ENCODE measurements at places on chromosomes 6 and 20.

GRCh38 chr6:31114970-31115849 is 610 bp downstream of the PSORS1C1 start:
- DNase-seq, result peak; percentile 83

DNA sequence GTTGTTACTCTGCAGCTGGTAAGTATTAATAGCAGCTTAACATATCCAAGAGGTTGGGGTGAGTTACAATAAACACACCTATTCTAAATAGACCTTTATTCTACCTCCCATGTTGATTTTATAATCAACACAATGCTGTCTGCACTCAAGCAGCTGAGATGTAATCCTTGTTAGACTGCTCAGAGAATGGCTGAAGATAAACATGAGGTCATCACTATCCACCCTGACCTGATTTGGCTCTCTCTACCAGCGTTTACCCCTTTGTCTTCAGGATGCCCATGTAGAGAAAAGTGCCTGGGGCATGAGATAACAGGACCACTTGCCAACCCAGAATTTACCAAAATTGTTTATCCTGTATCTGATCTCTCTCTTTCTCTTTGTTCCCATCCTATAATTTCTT is 220.7 kb upstream of the DEFB112 start:
- no peak for DNase-seq

- no peak for DNase-seq
Observed at GRCh38 chr6:161394437-161394836, 120.6 kb upstream of the AGPAT4 start.

DNA sequence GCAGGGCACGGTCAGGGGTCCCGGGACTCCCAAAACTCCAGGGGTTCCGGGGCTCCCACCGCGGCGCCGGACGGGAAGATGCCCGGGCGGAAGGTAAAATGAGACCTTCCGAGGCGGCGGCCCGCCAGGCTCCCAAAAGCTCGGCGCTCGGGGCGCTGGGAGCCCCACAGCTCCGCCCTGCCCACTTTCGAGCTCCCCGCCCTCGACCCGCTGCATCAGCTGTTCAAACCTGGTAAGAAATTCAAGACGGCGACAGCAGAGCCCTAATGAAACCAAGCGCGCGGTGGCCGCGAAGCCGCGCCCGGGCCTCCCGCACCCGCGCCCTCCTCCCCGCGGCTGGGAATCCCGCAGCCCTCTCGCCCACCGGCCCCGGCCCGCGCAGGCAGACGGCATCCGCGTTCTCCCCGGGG is 369 bp downstream of the SLC4A11 start:
- peak; percentile 59 for DNase-seq

DNA sequence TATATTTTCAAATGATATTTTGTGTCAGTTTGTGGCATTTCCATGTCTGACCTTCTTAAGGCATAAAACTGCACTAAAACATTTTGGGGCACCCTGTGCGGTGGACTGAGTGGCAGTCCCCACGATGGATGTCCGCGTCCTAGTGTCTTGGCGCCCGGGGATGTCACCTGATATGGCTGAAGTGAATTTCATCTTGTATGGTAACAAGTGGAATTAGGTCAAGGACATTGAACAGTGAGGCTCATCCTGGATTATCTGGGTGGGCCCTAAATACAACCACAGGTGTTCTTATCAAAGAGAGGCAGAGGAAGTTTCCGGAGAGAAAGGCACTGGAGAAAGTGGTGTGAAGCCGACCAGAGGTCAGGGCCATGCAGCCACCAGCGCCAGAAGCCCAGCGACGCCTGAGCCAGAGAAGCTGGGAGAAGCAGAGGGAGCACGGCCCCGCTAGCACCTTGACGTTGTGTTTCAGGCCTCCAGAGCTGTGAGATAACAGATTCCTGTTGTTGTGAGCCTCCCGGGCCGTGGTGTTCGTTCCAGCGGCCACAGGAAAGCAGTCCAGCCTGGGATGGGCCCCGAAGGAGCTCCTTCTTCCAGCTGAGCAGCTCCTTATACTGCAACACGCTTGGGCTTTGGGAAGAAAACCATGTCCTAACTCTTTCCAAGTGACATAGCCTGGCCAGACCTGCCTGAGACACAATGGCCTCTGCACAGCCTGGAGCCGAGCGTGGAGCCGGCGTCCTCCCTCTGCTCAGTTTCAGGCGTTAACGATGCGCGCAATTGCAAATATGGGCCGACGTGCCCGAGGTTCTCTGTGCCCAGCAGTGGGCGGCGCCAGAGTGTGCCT is 22.5 kb downstream of the THBS2 start:
- no peak for DNase-seq

DNA sequence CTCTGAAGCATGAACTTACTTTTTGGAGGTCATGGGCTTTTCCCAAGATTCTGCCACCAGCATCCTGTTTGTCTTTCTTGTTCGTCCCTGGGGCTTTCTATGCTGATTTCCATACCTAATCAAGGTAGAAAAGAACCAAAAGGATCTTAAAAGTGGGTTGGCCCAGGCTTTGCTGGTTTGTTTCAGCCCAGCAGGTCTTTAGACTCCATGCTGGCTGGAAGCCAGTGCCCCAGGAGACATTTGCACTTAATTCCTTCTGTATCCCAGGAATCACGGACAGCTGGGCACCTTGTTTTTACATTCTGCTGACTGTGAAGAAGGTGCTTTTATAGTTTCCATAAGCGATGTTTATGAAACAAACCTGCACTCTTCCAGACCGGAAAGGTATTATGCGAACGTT is 195.9 kb downstream of the CDH4 start:
- no peak for DNase-seq

DNA sequence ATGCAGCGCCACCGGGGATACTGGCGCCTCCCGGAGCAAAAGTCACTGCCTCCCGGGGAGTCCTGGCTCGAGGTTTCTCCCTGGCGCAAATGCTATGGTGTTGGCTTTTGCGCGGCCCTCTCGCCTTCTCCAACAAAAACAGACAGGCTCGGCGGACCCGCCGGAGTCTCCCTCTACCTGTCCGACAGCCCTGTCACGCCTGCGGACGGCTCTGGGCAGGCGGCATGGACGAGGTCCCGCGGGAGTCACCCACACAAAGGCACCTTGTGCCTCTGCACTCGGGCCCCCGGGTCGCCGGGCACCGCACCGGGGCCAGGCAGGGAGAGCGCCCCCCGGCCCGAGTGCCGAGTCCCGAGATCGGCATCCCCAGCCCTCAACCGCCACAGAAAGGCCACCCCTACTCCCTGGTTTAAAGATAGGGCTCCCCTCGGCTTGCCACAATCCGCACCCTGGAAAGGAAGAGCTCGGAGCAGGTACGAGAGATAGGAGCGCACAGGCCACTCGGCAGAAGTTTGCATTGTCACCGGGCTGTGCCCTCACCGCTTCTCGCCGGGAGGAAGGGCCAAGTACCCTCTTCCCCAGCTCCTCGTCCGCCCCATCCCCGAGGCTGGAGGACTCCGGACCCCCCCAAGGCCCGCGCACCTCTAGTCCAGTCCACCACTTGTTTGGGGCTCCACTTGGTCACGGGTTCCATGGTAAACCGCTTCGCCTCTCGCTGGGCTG is 903 bp downstream of the CNKSR3 start:
- peak; percentile 34 for DNase-seq

DNA sequence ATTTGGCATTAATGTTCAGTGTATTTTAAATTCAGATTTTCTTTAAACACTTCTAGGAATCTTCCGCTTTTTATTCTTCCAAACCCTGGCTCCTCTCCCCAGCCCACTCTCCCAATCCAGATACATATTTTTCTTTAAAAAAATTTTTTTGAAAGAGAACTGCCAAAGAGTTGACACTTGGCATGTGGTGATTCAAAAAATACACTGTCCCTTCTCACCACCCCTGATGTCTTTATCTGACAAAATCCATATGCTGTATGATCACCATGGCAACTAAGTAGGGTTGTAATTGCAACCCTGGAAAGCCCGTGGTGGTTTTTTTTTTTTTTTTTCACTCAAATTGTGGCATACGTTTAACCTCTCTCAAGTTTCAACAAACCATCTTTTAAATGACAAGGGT is 355.8 kb upstream of the SASH1 start:
- no peak for DNase-seq

- no peak for DNase-seq
Observed at GRCh38 chr20:2137552-2138201, 36.0 kb downstream of the STK35 start.

- DNase-seq, result peak; percentile 43
Observed at GRCh38 chr6:46170357-46171289, at the start of gene ENPP5. TSS of gene ENPP5 (minus strand) at chr6:46170980. CDS start at chr6:46168262, 2,718 bp downstream.

- no peak for DNase-seq
Observed at GRCh38 chr6:39852324-39852723, 60.1 kb downstream of the DAAM2 start.

DNA sequence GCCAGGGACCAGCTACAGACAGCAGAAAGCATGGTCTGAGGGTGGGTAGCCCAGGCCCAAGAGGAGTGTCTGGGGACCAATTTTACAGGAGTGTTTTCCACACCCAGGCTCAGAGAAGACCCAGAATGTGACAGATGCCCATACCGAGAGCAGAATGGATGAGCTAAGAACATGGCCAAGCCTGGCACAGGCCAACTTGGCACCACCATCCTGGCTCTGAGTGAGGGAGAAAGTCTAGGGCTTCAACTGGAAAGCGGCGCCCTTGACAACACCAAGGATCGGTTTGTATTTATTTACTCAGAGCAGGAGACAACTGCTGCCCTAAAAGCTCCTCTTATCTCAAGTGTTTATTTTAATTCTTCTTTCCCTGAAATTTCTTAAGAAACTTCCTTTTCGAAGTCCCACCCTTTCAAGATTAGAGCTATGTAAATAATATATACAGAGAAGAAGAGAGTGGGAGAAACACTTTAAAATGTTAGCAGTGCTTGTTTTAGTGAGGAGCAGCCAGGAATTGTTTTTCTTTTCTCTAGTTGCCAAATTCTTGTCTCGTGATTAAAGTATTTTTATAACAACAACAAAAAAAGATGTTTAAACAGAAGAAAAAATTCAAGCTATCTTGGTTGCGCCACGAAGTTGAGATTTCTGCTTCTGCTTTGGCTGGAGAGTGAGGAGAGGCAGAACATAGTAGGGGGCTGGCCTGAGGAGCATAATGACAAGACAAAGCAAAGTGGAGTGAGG is 16.2 kb downstream of the TNXB start:
- DNase-seq, result no peak

DNA sequence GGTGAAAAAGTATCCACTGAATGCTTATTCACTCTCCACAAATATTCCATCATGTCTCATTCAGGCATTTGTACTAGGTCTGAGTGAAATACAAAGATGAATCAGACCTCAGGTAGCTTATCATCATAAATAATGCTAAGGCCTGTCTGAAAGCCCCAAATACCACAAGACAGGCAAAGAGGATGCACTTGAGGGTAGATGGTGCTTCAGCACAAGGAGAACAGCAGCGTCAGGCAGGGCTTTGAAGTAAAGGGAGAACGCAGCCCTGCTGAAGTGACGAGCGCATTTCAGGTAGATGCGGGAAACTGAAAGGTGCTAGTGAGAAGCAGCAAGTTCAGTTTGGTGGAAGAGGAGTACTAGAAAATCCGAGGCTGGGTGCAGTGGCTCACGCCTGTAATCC is 38.7 kb downstream of the MAP3K5 start:
- DNase-seq, result no peak

DNA sequence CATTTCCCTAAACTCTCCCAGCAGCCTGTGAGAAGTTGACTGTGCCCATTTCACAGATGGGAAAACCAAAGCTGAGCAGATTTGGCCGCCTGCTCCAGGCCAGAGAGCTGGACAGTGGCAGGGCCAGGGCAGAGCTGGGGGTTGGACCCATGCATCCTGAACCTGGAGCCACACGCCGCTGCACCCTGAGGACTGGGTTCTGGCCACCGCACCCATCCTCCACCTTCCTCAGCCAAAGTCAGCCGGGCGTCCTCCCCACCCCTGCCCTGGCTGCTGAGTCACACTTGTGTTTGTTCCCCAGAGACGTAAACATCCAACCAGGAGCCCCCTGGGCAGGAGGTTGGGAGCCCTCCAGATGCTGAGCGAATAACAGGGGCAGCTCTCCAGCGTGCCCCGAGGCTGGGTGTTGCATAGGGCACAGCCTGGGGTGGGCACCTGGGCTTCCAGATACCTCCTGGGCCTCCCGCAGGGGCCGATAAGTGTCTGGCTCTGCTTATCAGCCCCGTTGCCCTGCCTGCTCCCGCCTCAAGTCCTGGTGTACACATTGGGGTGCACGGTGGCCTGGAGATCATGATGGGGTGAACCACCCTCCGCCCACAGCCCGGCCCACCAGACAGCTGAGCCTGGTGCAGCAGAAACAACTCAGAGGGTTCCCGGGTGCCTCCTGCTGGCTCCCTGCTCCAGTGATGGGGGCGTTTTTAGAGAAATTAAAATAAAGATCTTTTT is 23.8 kb downstream of the RBM38 start:
- no peak for DNase-seq

DNA sequence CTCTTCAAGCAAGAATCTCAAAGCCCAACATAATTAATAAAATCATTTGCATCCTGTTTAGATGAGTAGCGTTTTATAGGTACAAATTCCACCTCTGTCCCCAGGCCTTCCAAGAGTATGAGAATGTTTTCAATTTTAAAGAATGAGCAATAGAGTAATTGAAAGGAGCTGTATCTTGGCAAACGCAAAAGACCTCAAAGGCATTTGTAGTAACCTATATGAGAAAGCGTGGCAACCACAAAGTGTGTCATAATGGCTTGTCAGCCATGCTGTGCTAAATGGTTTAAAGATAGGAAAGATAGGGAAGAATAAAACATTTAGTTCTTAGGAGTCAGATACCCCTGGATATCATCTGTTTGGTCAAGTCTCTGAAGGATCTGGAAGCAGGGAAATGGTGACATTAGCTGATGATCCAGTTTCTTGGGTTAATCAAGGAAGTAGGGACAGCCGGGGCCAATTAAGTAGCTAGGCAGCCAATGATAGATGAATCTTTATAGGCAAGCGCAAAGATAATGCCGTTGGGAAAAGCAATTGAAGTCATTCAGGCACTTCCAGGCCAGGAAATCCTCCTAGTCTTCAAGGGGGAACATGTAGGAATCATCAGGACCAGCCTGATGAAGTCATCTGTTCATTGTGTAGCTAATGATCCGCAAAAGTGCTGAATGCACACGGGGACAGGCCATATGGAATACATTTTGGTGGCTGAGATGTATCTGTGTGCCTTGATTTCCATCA is 71.5 kb upstream of the ISM1 start:
- no peak for DNase-seq
